NCI-H1436 (cell line): ENCODE measurements at places on chromosomes 5 and 9.
A peak's percentile ranks its signal among the peaks of the same experiment; 100 is the strongest.

GRCh38 chr9:126049896-126050604 lies 276.6 kb upstream of the MVB12B start:
- DNase-seq, result no peak

GRCh38 chr5:98638701-98639100 lies 134.8 kb upstream of the RGMB start:
- no peak for DNase-seq

GRCh38 chr5:84685121-84685894 lies 300.6 kb upstream of the EDIL3 start:
- no peak for DNase-seq

DNA sequence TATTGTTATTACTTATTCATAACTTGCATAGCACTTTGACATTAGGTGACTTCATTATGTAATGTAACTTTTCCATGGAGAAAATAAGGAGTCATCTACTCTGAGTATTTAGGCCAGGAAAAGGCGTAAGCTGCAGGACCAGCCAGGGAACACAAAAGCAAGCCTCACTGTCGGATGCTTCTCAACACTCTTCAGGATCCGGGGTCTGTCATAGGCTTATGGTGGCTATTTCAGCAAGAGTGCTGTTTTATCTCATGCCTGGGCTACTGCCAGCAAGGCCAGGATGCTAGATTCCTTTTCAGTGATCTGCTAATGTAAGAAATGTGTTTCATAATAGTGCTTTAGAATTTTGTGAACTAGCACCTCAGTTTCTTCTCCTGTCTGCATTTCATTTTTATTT lies 162.4 kb downstream of the CHSY3 start:
- no peak for DNase-seq

DNA sequence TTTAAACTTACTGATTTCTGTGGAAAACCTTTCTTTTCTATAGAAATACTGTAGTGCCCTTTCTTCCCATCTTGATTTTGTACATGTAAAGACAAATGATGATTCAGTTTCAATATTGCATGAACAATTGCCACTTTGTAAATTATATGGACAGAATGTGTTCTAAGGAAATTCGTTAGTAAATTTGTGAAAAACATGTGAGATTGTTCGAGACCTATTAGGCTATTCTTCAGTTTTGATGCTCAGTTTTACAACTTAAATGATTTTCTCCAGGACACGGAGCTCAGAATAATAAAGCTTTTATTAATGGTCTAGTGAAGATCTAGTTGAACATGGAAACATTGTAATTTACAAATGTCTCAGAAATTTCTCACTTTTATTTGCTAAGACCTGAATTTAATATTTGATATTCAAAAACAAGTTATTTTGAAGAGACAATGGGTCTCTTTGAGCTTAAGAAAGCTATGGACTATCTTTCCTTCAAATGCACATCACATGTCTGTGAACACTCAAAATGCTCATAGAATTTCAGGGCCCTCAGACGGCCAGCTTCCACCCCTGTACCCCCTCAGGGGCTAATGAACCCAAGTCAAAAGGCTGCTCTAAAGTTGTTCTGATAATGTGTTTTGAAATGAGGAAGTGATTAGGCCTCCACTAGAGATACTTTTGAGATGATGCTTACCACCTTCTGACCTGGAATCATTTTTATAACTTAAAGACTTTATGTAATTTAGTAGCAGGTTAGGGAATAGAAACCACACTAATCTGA lies 54.1 kb upstream of the FSD1L start:
- DNase-seq, result no peak

DNA sequence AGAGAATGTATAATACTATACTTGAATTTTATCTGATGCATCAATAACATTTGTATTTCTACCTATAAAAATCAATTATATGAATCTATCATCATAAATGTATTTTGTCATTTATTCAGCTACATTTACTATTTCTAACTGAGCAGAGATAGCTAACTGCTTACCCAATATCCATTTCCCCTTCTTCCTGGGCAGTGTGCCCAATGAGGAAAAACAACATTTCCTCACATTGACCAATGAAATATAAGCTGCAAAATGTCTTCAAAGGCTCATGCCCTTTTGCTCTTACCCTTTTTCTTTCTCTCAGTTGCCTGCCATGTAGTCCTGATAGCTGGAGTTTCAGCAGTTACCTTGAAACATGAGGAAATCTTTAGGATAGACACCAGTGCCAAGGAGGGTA lies 385.8 kb upstream of the PCSK5 start:
- DNase-seq, result no peak

- DNase-seq, result no peak
These were observed 13.7 kb downstream of the HSPA4 start for GRCh38 chr5:133065471-133065870.

DNA sequence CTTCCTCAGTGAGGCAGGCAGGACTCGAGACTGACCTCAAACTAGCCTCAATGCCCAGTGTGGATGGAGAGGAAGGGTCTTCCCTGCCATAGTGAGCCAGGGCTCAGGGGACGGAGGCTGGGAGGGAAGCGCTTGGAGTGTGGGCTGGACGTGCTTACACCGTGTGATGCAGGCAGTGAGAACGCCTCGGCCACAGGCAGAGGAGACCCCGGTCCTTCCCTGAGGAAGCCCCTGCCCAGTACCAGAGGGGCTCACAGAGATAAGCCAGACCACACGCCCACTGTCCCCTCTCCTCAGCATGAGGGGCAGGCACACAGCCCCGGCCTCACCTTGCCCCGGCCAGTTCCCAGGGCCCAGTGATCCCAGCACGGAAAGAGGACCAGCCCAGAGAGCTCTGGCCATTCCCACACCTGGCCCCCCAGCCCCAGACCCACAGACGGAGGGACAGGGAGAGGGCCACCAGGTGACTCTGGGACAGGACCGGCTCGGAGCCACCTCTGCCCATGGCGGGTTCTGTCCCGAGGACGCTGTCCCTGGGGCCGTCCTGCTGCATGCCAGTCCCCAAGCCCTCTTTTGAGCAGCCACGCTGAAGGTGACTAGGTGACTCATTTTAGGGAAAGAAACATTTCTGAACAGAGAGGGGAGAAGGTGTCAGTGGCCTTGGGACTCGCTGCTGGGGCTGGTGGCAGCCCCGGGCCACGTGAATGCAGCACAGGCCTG lies 6.0 kb upstream of the NSMF start:
- no peak for DNase-seq

DNA sequence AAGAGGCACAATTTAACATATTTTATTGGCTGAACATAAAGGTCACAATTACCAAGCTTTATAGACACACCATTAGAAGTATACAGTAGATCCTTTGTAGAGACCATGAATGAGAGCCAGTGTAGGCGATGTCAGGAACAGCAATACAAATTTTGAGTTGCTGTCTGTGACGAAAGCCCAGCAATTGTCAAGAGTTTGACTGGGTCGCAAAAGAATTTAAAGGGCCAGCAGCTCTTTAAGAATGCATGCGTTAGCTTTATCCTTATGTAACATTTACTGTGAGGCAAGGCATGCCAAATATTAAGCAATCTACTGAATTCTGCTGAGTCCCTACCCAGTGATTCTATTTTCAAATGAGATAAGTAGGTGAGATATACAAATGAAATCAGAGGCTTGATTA lies 236.9 kb downstream of the ARRDC3 start:
- no peak for DNase-seq

GRCh38 chr5:143558048-143558447 lies 154.6 kb upstream of the NR3C1 start:
- DNase-seq, result no peak

- DNase-seq, result peak; percentile 42
These were observed 59.3 kb downstream of the FSTL4 start for GRCh38 chr5:133552925-133553525.

GRCh38 chr9:91023741-91024140 lies 222.1 kb downstream of the SYK start:
- DNase-seq, result no peak

DNA sequence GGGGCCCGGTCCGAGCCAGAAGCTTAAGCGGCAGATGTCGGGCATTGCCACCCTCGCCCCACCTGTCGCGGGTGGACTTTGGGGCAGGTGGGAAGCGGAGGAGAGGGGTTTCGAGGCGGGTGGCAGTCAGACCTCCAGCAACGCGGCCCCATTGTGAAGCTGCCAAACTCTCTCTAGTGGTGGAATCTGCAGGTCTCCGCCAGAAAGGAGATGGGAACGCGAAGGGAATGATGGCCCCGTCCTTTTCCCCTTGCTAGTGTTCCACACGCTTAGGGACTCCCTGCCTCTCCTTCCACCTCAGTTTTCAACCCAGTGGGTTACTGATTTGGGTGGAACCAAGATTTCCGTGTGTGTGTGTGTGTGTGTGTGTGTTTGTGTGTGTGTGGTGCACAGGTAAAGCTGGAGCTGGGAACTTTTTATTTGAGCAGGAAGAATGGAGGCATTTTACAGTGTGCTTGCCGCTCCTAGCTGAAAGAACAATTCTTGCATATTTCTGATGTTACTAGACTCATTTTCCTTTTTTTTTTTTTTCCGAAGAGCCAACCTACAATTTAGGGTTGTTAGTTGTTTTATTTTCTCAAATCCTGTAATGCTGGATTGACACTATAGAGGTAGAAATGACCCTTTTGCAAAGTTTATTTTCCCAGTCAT lies 1.3 kb downstream of the MACIR start:
- peak; percentile 7 for DNase-seq

- no peak for DNase-seq
These were observed 118.7 kb upstream of the CCDC112 start for GRCh38 chr5:115415143-115415491.

DNA sequence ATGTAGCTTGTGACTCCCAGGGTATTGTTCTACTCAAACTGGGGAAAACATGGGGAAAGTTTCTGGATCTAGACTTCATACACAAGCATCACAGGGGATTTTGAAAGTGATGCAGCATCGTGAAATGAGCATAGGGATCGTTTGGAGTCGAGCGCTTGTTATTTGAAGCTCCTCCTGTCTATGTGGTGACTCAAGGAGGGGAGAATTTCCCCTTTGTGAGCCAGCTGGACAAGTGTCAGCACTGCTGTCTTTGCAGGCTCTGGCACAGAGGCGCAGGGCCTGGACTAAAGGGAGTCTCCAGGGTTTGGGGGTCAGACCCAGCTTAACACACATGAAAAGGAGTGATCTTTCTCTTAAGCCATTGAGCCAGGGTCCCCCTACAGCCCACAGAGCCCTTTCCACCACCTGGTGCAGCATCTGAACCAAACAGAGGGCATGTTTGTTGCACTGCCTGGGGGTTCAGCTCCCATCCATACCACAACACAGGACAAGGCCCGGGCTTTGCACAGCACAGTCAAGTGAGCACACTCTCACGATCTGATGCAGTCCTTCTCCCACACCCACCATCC lies 51.0 kb downstream of the IRF1 start:
- no peak for DNase-seq

GRCh38 chr9:72305102-72305546 lies 59.9 kb downstream of the ZFAND5 start:
- DNase-seq, result peak; percentile 22

GRCh38 chr5:75694781-75695180 lies 22.5 kb downstream of the POC5 start:
- no peak for DNase-seq

- no peak for DNase-seq
These were observed 288.0 kb upstream of the IRX4 start for GRCh38 chr5:2170761-2171160.

GRCh38 chr5:95432779-95433178 lies 41.6 kb downstream of the FAM81B start:
- DNase-seq, result no peak

DNA sequence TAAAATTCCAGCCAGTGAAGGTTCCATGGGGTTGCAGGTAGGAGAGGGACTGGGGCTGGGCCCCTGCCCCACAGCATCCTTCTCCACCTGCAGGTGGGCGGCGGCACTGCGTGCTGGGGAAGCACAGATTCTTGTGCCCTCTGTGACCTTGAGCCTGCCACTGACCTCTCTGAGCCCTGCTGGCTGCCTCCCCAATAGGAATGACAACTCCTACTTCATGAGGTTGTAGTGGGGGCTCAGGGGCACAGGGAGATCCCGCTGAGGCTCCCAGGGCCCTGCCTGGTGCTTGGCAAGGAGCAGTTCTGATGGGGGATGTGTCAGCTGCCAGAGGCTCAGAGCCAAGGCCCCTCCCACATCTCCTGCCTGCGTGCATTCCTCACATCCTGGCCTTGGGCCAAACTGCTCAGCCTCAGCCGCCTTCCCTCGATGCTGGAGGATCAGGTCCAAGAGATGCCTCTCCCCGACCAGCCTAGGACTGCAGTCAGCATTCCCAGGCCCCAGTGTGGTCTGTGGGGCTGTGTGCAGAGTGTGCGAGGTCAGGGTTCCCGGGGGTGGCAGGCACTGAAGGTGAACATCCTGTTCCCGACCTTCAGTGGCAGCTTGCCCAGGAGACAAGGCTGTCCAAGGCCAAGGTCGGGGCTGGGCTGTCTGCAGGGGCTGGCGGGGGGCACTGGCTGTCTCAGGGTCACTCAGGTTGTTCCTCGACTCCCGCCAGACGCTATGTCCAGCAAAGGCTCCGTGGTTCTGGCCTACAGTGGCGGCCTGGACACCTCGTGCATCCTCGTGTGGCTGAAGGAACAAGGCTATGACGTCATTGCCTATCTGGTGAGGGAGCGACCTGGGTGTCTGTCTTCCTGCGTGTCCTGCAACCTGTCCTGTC lies 7.0 kb downstream of the ASS1 start:
- DNase-seq, result peak; percentile 81

DNA sequence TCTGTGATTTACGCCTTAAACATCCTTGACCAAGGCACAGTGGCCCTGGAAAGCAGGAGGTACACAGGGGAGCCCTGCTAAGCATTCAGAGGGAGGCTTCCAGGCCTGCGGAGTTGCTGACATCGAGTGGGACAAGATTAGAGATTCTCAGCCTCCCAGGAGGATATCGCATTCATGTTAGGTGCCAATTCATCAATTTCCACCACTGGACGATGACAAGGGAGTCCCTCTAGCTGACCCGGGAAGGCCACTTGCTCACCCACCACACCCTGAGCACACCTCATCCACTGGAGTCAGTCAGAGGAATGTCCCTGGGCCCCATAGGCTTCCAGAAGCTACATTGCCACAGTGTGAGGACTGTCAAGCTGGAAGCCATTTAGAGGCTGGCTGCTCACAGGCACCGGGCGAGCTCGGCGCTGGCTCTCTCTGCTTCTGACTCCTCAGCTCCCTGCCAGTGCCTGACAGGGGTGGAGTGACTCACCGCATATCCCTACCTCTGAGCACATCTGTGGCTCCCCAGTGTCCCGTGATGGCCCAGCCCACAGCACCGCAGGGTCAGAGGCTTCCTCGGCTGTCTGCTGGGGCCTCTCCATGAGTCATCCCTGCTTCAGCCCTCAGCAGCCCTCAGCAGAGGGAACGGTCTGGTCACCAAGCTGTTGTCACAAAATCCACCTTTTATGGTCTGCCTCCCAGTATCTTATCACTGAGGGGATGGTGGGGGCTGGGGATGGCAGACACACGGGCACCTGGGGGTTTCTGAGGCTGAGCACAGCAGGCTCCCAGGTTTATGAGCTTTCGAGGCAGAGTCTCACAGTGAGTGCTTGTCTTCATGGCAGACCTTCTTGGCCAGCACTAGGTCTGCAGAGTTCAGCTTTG lies 117.5 kb downstream of the ZNF608 start:
- DNase-seq, result no peak

- DNase-seq, result no peak
These were observed 53.0 kb downstream of the PCDH1 start for GRCh38 chr5:141825241-141825671.
